ENCODE measurements at places on chromosomes 4 and X.

DNA sequence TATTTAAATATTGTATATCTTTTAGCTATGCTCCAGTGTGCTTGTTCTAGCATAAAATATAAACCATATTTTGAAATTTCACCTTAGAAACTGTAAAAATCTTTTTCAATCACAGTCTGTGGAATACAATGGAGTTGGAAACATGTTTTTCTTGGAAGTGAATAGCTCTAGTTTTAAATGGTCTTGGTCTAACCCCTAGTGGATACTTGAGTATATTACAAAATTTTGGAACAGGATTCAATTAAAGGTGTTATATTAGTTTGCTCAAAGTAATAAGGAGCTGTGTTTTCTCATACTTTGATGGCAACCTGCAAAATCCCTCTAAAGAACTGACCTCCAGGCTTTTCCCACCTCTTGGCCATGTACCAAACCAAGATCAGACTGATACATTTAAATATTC lies 48.2 kb downstream of the STK26 start:
- DNase-seq, result no peak

DNA sequence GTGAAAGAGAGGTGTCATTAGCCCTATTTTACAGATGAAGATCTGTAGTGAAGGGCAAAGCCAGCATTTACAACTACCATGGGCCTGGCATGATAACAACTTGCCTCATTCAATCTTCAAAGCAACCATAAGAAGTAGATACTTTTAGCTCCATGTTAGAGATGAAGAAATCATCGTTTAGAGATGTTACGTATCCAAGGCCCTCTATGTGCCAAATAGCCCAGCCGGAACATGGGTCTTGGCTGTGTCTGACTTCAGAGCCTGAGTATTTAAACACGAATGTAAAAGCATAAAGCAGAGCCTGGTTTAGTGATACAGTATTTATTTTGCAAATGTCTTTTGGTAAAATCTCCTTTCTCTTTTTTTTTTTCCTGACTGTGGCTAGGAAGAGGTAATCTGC lies 197.1 kb downstream of the RASL11B start:
- DNase-seq, result no peak

- DNase-seq, result no peak
Observed at GRCh38 chr4:140837736-140838135, 81.6 kb upstream of the TBC1D9 start.

GRCh38 chr4:141587897-141588296 lies 48.5 kb upstream of the IL15 start:
- DNase-seq, result no peak

DNA sequence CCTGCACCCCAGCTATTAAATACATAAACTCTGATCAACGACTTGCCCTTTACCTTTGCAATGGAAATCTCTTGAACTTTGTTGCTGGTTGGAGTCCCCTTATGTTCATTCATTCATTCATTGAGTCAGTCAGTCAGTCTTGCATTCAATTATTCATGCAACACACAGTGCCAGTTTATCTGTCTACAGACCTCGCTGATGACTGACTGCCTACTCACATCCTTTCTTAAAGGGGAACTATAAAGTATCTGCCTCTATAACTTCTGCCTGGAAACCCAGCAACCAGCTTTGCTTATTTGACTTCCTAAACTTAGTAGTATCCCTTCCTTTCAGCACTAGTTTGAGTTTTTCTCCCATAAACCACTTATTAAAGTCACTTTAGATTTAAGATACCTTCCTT lies 620.8 kb upstream of the ADGRL3 start:
- no peak for DNase-seq

DNA sequence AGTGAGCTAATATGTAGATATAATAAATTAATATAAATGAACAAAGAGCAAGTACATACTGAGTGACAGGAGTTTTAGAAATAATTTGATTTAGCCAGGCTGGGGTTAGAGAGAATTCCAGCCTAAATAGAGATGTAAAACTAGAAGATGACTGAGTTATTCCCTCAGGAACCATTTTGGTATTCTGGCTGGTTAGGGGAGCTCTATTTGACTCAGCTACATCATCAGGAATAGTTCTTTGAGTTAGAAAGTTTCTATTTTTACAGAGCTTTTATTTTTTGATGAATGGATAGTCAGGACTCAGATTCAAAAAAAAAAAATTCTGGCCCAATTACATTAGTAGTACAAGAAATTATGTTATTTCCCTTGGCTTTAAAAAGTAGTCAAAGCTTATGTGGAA lies 180.4 kb upstream of the MID1 start:
- no peak for DNase-seq

- no peak for DNase-seq
Observed at GRCh38 chrX:120514236-120514635, 45.1 kb upstream of the LAMP2 start.

DNA sequence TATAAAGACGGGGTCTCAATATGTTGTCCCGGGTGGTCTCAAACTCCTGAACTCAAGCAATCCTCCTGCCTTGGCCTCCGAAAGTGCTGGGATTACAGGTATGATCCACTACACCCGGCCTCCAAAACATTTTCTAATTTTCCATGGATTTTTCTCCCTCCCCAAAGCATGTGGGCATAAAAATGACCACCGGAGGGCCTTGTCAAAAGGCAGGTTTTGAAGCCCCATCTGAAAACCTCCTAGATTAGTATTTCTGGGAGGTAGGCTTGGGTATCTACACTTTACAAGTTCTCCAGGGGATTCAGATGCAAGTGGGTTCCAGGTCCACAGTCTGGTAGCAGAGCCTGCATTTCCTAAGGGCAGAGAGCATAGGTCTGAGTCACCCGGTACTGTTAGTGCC lies 1.4 kb upstream of the GPR173 start:
- DNase-seq, result no peak

GRCh38 chr4:118783887-118784286 lies 52.0 kb downstream of the SEC24D start:
- DNase-seq, result no peak

DNA sequence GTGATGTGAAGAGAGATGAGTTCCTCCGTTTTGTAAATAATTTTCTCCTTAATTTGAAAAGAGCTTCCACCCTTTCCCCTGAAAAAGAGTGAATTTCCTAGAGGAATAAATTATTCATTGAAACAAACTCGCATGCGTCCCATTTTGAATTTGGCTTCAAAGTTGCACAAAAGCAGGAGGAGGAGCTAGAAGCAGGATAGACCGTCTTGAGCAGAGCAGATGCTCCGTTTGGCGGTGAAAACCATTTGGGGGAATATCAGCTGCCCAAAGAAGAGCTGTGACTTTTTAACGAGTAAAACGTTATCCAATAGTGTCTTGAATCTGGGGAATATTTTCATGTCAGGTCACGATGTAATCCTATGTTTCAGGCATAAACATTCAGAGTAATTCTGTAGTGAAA lies 42.0 kb downstream of the FAM149A start:
- no peak for DNase-seq

- no peak for DNase-seq
Observed at GRCh38 chr4:108716340-108716739, 46.5 kb downstream of the ETNPPL start.

- no peak for DNase-seq
Observed at GRCh38 chr4:48212165-48212564, 57.5 kb downstream of the TEC start.

- DNase-seq, result no peak
Observed at GRCh38 chr4:82864336-82864979, 26.5 kb downstream of the SEC31A start.

DNA sequence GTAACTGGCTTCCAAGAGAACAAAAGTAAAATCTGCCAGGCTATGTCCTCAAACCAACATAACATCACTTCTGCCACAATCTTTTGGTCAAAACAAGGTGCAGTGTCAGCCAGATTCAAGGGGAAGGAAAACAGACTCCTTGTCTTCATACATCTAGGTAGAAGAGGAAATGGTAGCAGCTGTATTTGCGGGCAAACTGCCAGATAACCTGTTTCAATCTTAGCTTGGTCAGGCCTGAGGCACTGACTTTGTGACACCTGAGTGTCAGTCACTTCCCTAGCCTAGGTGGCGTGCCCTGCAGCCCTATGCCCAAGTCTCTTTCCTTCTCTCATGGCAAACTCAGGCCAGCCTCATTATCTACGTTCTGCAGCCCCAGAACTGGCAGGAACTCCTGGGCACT lies 146.2 kb upstream of the JADE1 start:
- no peak for DNase-seq

DNA sequence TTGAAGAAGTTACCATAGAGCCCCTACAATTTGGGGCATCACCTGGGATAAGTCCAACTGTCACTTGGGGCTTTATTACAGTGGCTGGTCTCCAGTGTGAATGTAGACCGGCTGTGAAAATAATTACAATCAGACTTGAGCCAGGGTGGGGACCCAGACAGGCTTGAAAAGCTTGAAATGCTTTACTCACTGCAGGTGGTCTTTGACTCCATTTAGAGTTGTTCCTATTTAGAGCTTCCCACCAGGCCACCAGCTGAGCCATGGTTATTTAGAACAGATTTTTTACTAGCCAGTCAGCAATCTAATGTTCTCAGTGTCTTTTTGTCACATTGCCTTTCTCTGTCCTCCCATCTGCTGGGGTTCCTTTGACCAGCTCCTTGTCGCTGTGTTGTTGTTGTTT lies 5.7 kb downstream of the ARHGAP10 start:
- no peak for DNase-seq

DNA sequence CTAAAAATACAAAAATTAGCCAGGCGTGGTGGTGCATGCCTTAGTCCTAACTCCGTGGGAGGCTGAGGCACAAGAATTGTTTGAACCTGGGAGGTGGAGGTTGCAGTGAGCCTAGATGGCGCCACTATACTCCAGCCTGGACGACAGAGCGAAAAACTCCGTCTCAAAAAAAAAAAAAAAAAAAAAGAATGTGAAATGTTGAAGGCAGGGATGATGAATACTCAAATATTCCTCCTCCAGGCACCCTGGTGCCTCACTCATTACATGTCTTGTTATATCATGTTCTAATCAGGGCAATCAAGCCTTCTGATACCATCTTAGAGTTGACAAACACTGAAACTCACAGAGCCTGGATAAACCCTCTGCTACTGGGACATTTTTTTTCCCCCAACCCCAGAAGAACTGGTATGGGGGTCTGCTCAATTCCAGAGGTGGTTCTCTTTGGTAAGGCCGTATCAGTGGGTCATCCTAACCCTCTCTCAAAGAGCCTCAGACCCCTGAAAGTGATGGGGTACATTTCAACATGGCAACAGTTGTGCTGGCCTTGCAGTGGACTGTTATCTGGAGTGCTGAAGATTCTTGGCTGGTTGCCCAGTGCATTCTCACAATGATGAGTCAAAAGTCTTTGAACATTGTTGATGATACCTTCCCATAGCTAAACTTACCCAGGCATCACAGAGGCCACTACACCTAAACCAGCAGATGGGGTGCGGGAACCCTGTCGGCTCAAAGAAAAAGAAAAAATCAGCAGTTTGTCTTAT lies 2.4 kb upstream of the SH3KBP1 start:
- no peak for DNase-seq

DNA sequence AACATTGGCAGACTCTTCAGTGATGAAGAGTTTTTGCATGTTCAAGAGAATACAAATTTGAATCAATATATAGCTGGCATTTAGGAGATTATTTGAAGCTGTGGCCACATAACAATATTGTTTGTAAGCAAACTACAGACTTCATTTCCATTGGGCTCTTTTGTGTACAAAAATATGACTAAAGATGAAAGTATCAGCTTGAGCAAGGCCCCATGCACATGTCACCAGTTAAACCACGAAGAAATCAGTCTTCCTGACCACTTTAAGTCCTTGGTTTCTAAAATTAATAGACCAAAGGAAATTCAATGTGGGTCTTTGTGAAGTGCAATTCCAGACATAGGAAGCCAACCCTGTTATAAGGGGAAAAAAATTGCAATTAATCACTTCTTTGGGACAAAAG lies 1664.6 kb upstream of the ADGRL3 start:
- DNase-seq, result no peak

- DNase-seq, result peak; percentile 76
Observed at GRCh38 chrX:41779030-41779564, 55.1 kb downstream of the GPR82 start.

DNA sequence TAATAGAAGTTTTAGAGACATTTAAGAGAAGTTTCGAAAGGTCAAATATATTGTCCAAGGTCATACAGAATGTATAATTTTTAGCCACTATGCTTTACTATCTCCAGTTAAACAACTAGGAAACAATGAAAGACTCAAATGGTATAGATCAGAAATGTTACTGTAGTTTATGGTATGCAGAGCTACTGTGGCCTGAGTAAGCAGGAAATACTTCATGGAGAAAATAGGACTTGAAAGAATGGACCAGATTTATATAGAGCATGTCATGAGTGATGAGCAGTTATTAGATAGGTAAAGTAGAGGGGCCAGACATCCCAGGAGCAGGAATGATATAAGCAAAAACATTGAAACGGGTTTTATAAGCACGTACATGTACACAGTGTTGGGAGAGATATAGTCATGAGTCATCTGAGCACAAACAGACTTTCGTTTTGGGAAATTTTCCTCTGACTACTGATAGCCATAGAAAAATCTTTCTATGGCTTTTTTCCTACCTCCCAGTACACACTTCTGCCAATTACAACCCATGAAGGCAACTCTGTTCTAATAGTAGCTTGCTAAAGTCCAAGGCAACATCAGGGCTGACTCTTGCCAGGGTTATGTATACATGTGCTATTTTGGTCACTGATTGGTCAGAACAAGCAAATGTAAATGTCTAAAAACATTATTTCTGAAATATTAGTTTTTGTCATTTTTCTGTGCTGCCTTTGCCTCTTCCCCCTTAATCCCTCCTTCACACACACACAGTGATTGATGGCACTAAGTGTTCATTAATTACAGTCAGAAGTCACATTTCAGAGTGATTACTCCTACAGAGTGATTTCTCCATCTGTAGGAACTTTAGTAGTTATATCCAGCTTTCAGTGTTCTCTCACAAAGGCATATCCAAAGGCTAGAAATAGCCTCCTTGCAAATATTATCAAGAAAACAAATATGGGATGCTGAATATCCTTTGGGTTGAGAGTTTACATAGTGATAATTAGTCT lies 198.7 kb downstream of the ENOX2 start:
- DNase-seq, result no peak

- no peak for DNase-seq
Observed at GRCh38 chr4:184345573-184345922, 127.9 kb upstream of the ENPP6 start.

DNA sequence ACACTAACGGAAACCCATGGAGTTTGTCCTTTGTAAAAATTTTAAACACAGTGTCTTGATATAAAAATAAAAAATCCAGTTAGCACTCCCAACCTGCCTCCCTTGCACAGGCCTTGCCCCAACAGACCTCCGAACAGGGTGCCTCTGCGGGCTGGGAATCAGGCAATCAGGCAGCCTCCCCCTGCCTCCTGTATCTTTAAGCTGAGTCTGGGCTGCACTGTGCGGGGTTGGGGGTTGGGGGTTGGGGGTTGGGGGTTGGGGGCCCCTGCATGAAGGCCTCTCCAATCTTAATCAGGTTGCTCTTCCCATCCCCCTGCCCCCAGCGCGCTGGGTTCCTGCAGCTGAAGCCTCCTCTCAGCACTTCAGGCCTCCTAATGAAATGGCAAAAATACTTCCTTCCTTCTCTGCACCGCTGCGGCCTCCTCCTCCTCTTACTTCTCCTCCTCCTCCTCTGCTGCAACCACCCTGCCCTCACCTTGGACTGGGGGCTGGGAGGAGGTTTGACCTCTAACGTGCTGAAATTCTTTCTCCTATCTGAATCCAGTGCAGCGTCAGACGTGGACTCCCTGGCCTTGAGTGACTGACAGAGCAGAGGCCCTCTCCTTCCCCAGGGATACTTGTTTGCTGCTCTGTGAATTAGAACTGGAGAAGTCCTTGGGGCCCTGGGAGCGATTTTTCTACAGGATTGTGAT lies 26.6 kb downstream of the NLGN3 start:
- DNase-seq, result no peak
